Hematopoietic multipotent progenitor cell treated with erythropoietin and hydrocortisone succinate and interleukin-3 and kit ligand, for 6 days (in vitro differentiated cells): ENCODE measurements at places on chromosomes 12 and 14.

DNA sequence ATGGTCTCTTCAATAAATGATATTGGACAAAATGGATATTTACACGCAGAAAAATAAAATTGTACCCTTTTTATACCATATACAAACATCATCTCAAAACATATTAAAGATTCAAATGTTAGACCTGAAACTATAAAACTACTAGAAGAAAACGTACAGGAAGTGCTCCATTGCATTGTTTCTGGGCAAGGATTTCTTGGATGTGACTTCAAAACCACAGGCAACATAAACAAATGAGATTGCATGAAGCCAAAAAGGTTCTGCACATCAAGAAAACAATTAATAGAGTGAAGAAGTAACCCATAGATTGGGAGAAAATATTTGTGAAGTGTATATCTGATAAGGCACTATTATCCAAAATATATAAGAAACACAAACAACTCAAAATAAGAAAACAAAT is 812.4 kb downstream of the NRXN3 start:
- DNase-seq: no peak

DNA sequence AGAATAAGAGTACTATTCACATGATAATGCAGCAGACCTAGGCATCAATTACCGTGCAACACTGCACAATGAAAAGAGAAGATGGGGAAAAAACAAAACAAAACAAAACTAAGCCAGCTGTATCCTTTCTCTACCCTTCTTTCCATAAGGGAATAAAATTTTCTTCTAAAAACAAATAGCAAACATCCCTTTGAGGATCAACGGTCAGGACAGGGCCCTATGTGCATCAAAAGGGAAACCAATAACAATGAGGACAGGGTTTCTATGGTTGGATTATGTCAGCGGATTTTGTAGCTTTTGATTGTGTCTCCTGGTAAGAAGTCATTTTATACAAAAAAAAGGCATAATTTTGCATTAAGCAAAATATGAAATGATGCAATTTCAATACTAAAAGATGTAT is 350.3 kb downstream of the SLC6A15 start:
- no peak for DNase-seq

DNA sequence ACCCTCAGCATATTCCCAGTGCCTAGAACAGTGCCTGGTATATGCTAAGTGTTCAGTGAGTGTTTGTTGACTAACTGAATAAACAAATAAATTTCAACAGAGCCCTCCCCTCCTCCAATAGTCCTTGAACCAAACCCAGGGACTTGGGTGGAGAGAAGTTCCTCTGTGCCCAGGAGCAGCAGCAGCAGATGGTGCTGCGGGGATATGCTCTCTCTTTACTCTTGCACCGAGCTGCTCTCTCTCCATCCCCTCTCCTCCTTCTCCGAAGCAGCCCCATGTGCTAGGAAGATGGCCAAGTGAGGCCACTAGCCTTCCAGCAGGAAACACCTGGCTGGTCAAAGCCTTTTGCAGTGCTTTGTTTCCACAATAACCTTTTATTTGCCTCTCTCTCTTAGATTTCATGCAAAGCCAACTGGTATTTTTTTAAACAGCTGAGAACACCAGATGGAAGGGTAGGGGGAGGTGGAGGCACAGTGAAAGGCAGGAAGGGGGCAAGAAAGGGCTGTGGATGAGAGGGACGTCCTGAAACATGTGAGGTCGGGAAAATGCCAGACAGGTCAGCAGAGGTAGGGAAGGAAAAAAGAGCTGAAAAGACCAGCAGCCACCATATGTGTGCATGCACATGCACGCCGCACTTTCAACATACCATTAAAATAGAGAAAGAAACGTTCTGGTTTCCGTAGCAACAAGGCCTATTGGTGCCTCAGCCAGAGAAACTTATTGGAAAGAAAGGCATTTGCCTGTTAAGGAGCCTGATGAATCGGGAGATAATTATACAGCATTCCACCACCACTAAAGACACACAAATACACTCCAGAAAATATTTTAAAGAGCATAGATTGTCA is 78.9 kb downstream of the EMP1 start:
- no peak for DNase-seq

DNA sequence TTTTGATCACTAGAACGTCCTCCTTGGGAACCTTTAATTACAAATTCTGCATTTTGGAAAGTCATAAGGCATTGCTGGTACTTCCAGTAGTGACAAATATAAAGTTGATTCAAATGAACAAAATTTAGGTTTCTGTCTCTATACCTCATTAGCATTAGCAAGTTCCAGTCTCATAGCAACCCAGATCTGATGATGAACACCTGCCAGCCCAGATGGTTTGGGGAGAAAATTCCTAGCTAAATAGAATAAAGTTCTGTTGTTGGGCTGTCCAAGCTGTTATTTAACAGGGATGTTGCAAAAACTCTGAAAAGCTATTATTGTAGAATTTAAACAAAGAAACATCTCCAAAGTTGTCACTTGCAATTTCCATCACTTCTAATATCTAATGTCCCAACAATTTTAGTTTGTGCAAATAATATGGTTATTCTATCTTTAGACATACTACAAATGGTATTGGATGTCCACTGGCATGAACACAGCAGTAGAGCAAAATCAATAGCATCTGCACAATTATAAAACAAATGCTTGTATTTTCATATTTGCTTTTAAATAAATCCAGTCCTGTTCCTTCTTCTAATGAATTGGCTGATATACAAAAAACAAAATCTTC is 299.4 kb downstream of the SLC16A7 start:
- no peak for DNase-seq

DNA sequence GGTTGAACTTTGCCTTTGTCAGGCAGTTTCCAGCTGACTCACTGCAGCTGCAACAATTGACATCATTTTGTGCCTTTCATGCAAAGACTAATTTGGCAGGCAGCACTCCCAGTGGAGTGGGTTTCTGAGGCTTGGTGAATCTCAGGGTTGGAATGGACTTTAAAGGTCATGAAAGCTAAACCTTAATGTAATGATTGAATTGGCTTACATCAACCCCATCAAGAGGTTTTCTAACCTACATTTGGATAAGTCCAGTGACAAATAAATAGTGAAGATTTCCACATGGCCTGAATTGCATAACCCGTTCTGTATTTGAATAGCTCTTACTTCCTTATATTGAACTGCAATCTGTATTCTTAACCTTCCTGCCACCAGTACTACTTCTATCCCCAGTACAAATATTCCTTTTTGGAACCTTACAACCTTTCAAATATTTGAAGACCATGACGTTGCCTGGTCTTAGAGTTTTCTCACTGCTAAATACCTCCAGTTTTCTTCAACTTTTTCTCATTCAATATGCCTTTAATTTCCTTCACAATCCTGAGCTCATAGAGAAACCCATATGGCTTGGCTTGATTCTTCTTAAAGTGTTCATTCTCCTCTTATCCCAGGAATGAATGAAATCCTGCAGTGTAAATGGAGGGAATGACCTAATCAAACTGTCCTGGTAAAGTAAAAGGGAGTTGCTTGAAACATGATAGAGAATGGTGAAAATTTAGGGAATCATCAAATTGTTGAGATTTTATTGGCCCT is 168.1 kb upstream of the NOVA1 start:
- no peak for DNase-seq
